ENCODE measurements at places on chromosomes 12 and 14. TPM values are rescaled to one million over a fixed set of nuclear protein-coding genes. Genes with fewer than 3 reads are reported as not detected.

GRCh38 chr14:55545779-55546178, 34.2 kb upstream of the KTN1 start:
- no peak for DNase-seq

DNA sequence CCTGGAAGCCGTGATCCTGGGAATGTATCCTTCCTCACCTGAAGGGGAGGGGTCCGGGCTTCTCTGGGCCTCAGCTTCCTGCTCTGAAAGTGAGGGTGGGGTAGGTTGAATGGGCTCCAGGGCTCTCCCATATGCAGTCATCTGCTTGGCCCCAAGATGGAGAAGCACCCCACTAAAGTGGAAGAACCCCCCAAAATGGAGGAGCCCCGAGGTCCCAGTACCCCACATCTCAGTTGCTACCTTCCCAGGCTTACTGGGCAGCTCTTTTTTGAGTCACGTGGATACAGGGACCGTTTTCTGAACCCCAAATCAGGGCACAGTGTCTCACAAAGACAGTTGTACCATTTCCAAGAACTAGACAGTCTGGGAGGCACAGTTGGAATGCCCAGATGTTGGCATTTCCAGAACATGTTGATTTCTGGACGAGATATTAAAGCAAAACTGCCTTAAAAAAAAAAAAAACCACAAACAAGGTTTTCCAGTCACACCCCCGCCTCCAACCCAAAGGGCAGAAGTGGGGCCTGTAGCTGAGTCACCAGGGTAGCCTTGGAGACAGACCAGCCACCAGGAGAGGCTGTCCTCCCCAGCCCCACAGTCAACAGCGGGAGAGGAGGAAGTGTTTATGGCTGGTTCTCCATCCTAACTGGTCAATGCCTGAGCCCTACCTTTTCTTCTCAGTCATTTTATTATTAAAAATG, 12.1 kb downstream of the VASH1 start:
- DNase-seq: no peak

- DNase-seq: no peak
Observed at GRCh38 chr12:93663006-93663728, 14.0 kb upstream of the CRADD start.

GRCh38 chr14:94098326-94098992, 12.1 kb upstream of the IFI27 start:
- no peak for DNase-seq

DNA sequence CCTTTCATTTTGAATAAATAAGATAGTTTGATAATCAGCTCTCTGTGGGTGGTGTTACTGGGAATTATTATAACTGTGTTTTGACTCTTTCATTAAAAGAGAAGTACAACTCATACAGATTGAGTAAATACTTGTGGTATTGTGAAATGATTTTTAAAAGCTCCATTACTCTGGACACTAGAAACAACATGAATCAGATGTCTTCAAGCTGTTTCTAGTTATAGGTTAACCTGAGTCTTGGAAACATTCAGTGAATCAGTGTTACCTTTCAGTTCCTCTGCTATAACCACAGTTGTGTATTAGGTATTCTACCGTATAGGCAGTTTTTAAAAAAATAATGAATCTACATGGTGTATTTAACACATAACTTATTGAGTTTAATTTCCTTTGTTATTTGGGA, 128.4 kb upstream of the SSTR1 start:
- DNase-seq: no peak

VDR gene
- total RNA-seq: 83.5 TPM

DNA sequence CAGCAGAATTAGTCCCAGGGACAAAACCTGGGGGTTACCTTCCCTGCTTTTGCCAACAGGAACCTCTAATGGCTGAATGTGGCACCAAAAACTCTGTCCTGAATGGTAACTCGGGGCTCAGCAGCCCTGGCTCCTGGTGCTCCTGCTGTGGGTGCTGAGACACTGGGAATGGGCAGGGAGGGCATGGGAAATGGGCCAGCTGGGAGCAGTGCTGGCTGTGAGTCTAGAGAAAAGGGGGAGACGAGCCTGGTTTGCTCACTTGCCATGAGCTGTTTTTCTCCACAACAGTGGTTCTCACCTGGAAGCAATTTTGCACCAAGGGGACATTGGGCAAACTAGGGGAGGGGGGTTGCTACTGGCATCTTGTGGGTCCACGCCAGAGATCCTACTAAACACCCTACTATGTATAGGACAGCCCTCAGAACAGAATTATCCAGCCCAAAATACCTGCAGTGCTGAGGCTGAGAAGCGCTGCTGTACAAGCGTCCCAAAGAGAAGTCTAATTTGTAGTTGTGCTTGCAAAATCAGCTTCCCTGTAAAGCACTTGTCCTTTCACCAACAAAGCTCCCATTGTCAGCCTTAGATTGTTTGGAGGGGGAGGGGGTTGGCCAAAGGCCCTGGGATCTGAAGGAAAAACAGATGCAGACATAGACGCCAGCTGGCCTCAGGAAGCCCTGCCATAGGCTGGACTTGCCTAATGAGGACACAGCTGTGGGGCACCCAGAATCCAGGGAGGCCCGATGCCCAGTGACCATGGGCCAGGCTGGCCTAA, 3.6 kb downstream of the LRRC74A start:
- no peak for DNase-seq

DNA sequence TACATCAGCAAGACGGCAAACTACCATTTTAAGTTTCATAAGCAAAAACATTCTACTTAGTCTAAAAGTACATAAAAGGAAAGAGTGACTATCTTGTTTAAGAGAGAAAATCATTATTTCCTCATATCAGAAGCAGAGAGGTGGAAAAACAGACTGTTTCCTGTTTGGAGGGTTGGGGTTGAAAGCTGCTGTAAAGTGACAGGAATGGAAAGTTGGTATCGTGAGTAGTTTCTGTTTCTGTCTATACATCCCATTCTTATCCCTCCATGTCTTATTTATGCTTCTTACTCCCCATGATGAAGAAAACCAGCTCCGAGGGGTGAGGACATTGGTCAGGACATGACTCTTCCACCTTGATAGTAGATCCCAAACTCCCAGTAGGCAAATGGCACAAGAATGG, 216.5 kb downstream of the EGLN3 start:
- no peak for DNase-seq

SLC6A12 gene
- not detected for total RNA-seq

GRCh38 chr12:25950329-25951115, 8.0 kb upstream of the RASSF8 start:
- no peak for DNase-seq

TAS2R46 gene
- total RNA-seq: 0.66 TPM

DNA sequence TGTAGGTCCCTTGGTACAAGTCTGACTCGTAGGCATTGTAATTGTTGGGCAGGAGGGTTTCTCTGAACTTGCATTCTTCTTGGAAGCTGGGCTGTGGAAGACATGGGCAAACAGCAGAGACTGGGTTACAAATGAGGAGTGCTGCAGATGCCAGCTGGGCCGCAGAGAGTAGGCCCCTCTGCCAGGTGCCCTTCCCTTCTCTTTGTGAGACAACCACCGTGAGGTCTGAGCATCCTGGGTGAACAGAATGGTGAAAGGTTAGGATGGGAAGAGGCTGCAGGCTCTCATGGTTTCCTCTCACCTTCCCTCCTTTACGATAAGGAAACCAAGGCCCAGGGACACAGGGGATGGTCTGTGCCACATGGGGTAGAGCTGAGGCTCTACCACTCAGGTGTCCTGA, 11.3 kb downstream of the FGF6 start:
- no peak for DNase-seq

GRCh38 chr12:79082595-79082994, 218.0 kb downstream of the SYT1 start:
- no peak for DNase-seq

GRCh38 chr14:28765831-28766468, 637 bp upstream of the FOXG1 start:
- DNase-seq: no peak

DNA sequence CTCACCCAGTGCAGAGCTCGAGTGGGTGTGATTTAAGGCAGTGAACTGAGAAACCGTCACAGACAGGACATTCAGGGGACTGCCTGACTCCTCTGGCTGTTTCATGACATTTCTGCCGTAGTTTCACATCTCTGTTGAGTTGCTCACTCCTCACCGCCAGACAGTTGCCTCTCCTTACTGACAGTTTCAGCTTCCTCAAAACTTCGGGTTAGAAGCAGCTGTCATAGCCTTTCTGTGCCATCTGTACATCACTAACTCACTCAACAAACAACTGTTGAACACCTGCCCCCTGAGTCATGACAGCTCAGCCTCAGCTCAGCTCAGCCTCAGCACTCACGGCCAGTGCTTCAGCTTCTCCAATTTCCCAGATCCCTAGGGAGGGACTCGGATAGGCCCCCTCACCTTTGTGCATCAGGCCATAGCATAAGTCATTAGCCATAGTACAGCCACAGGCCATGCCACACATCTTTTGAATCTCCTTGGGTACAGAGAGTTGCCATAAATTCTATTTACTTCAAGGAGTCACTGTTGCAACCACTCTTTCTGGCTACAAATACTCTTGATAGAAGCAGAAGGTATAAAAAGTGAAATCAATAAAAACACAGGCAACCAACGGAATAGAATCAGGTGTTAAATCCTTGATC, 6.2 kb upstream of the SLC15A4 start:
- DNase-seq: no peak

NOS1 gene
- 0.03 TPM for total RNA-seq

- no peak for DNase-seq
Observed at GRCh38 chr14:29740491-29740890, 187.2 kb downstream of the PRKD1 start.

GRCh38 chr12:95205016-95205624, 12.1 kb downstream of the FGD6 start:
- DNase-seq: no peak

EID3 gene
- 5.0 TPM for total RNA-seq

DNA sequence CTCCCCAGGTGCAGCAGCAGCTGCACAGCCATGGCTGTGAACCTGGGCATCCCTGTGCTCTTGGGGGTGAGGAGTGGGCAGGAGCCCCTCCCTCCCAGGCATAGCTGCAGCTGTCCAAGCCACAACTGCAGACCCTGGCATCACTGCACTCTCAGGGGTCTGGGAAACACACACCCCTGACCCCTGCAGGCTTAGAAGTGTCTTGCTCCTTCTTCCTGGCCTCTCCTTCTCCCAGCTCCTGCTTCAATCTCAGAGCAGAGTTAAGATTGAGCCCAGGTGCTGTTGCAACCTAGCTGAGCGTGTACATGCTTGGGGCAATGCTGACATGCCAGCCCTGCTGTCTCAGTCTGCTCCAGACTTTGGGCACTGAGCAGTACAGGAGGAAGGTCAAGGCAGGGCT, 833.6 kb downstream of the FLRT2 start:
- DNase-seq: no peak

PPM1H gene
- 0.25 TPM for total RNA-seq

KRT80 gene
- 0.05 TPM for total RNA-seq

- no peak for DNase-seq
Observed at GRCh38 chr14:93056166-93056839, 59.4 kb downstream of the ITPK1 start.

GRCh38 chr12:79364197-79364596, 326.6 kb downstream of the PAWR start:
- no peak for DNase-seq

DNA sequence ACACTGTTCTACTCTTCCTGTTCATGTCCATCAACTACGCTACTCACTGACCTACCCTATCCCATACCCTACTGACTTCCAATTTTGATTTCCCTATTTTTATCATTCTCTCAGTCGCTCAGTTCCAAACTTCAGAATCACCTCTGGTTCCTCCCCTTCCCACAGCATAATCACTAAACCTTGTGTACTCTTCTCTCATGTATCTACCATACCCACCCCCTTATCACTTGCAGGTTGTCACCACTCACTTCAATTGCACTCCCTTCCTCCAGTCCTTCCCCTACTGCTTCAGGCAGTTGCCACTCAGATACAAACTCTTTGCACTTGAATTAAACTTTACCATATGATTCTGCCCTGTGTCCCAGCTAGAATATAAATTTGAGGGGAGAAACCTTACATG, 6.3 kb downstream of the RACGAP1 start:
- no peak for DNase-seq

CCDC77 gene
- total RNA-seq: 8.8 TPM

DNA sequence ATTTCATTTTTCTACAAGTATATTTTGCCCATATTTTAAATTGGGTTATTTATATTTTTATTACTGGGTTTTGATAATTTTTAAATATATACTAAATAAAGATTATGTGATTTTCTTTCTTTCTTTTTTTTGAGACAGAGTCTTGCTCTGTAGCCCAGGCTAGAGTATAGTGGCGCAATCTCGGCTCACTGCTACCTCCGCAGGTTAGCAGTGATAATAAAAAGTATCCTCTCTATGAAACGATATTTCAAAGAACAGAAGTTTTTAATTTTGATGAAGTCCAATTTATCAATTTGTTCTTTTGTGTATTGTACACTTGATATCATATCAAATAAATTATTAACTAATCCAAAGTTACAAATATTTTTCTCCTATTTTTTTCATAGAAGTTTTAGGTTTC, 47.2 kb upstream of the LDHB start:
- DNase-seq: no peak

DNA sequence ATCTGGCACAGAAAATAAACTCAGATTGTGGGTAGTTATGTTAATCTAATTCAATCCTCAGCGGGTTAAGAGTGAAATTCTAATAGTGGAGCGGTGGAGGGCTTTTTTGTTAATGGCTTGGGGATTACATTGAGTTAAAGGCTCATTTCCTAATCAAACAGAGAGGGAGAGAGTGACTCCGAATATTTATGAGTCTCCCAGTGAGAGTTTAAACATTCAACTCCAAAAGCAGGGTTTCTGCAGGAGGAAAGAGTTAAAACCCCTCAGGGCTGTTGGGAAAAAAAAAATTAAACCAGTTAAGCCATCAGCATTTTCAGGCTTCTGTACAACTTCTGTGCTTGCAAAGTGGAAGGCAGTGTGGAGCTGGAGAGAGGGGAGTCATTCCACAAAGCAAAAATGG, 62.1 kb upstream of the ESRRB start:
- DNase-seq: no peak

SOCS4 gene
- 41.4 TPM for total RNA-seq

PLCZ1 gene
- not detected for total RNA-seq

GRCh38 chr12:39103552-39104165, 198.3 kb upstream of the CPNE8 start:
- no peak for DNase-seq

KLHL33 gene
- total RNA-seq: not detected

OR6C2 gene
- not detected for total RNA-seq

- DNase-seq: no peak
Observed at GRCh38 chr14:43407706-43408105, 1099.4 kb downstream of the FSCB start.

RHOJ gene
- total RNA-seq: not detected

Measured in activated T-cell treated with anti-CD3 and anti-CD28 coated beads, Interleukin-2, amount 50 U/mL, for 4 hours (primary cell).